ENCODE measurements at places on chromosomes 7 and 10.

DNA sequence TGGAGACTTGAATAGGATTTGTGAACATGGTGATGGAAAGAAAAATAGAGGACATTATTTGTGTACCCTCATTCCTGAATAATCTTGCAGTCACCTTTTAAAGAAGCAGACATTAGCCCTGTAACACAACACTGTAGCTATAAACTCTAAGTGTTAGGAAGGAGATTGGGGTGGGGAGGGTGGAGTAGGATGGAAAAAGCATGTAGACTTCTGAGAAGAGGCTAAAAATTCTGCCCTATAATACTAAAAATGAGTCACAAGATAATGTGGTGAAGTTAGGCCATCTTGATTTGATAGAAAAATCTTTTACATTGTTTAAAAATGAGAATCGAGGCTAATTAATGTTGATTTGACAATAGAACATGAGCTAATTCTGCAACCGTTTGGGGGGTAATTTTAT lies 128.8 kb downstream of the LCOR start:
- DNase-seq: no peak

- DNase-seq: no peak
Observed at GRCh38 chr10:60549686-60550085, 160.0 kb upstream of the ANK3 start.

- no peak for DNase-seq
Observed at GRCh38 chr7:121394709-121395140, 1.4 kb downstream of the FAM3C start.

- no peak for DNase-seq
Observed at GRCh38 chr10:80582286-80582960, 44.7 kb downstream of the SH2D4B start.

DNA sequence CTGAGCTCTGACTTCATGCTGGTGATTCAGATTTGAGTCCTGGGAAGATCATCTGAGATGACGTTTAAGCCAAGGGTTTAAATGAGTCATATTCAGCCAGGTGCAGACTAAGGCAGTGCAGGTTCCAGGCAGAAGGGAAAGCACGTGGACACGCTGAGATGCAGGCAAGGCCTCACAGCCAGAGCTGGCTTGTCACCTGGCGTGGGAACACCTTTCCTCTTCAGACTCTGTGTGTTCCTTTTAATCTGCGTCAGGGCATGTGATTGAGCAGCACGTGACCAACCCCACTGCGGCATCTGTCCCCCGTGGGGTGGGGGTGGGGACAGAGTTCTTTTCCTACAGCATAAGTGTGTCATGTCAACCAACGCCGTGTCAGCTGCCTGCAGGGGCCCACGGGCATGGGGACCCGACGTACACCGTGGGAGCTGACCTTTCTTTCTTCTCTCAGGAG lies 10.7 kb upstream of the IDI2 start:
- DNase-seq: no peak

DNA sequence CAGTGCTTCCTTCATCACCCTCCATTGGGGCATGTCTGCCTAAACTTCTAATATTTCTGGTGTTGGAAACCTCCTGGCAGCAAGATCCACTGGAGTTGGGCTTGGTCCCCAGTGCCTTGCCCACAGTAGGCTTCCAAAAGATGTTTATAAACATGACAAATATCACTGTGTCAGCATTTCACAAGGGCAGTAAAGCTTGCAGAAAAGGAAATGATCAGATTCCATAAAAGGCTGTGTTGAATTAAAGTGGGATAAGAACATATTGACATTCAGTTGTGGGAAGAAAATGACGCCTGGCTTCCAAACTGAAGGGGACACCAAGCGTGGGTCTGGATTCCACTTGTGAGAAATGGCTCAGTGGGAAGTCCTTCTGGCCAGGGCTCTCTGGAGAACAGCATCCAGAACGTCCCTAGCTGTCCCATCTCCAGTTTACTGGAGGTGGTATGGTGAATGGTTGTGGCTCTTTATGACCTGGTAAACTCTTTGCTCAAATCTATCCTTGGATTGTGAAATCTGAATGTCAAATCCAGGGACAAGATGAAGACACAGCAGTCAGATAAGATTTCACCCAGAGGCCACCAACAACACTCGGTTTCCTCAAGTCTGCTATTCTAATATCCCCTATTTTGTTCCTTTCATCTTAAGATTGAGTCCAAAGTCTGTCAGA lies 287.2 kb downstream of the TNS3 start:
- no peak for DNase-seq

Data from frontal cortex (tissue), 4 donors.